ENCODE measurements at places on chromosomes 3 and 15.
A peak's percentile ranks its signal among the peaks of the same experiment; 100 is the strongest.

- DNase-seq, result no peak
Measured at GRCh38 chr3:146557745-146558144, 13.3 kb upstream of the PLSCR1 start.

- no peak for DNase-seq
Measured at GRCh38 chr3:194101592-194102432, 34.1 kb upstream of the HES1 start.

DNA sequence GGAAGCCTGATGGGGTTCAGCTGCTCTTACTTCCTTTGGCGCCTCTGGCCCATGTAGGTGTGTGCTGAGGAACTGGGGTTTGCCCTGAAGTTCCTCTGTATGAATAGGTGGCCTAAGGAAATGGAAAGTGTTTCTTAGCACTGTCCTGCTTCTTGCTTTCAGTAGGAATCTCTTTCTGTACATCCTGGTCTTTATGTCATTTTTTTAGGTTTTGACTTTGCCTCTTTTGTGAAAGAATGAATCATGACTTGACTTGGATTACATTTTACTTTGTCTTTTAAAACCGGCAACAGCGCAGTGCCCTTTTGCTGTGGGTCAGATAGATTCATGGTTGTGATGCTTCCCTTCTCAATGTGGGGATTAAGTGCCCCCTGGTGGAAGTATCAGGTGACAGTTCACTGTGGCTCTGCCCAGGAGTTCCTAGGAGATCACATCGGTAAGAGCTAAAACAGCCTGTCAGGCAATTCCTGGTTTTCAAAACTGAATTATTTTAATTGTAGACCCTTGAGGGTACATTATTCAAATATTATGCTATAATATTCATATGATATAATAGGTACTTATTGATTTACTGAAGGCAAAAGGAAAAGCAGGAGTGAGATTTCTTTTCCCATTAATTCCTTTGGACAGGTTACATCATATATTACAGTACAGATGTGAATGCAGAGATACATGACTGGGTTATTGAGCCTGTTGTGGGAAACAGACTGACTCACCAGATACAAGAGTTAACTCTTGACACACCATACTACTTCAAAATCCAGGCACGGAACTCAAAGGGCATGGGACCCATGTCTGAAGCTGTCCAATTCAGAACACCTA, 95.4 kb downstream of the HCN4 start:
- no peak for DNase-seq

- no peak for DNase-seq
Measured at GRCh38 chr3:184811034-184811433, 932 bp upstream of the VPS8 start.

DNA sequence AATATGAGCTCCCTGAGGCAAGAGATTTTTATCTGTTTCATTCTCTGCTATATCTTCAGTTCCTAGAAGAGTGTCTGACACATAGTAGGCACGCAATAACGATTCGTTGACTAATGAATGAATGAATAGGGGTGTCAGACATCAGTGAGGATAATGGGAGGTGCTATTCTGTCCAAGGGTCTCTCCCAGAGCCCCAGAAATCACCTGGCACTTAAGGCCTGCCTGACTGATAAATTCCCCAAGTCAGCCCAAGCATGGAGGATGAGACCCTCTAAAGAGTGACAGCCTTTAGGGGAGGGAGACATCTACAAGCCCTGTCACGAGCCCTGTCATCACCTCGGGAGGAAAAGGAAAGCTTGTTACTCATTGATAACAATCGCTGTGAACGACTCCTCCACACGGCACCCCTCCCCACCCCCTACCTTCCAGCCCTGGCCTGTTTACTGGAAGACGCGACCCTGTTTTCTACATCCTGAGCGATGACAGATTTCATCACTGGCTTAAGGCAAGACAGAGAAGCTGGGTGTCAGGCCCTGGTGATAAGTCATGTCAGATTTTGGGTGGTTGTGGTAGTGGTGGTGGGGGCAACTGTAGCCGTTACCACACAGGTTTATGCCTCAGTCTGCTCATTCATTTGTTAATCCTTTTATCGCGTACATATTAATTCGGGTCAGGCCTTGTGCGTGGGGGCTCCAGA, 23.1 kb downstream of the BHLHE40 start:
- no peak for DNase-seq

DNA sequence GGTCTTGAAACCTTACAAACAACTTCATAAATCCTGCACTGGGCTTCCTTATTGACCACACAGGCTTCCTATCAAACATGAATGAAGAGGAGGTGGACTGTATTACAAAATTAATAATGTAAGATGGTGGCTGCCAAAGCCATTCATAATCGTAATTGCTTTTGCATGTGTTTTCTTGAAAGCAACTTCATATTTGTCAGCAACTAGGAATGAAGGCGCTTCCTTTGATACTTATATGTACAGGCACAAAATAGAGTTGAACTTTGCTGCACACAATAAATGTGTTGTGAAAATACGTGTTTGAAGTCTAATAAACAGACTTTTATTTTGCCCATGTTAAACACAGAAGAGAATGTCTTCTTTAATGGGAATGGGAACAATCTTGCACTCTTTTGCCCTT, 72.1 kb upstream of the OXTR start:
- no peak for DNase-seq

GRCh38 chr3:117844676-117845075, 1135.1 kb downstream of the TUSC7 start:
- no peak for DNase-seq

DNA sequence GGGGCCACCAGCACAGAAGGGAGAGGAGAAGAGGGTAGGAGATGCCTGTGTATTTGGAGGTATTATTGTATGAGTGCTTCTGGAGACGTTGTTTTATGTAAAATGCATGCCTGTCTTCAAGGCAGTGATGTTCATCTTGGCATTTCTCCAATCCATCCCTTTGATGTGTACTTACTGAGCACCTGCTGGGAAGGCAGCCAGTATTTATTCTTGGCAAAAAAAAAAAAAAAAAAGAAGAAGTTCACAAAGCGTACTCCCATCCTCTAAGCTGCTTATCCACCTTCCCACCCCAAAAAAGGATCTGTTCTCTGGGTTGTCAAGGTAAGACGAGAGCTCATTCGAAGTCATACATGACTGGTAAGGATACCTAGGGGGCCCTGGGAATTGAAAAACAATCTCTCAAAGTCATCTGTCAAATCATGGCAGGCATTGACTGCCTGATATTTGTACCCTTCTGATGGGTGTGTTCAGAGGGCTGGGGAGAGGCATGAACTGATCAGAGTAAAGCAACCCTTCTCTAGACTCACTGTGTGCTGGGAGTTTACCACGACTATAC, 30.0 kb upstream of the SLC6A1 start:
- no peak for DNase-seq

- no peak for DNase-seq
Measured at GRCh38 chr3:169879845-169880575, 10.3 kb upstream of the LRRC31 start.

GRCh38 chr3:151384741-151385174, at the start of gene P2RY12:
TSS of gene P2RY12 (minus strand) at chr3:151384753. CDS start at chr3:151338845, 45,908 bp downstream.
- no peak for DNase-seq

- DNase-seq, result peak; percentile 60
Measured at GRCh38 chr15:40286061-40286532, 3.2 kb upstream of the ANKRD63 start.

GRCh38 chr3:111949712-111950111, 29.1 kb upstream of the ABHD10 start:
- DNase-seq, result no peak

GRCh38 chr3:180523040-180523439, 78.9 kb upstream of the TTC14 start:
- DNase-seq, result no peak

GRCh38 chr3:42906070-42906847, at the start of gene ZNF662:
TSS of gene ZNF662 (plus strand) at chr3:42906142. CDS start at chr3:42908115, 1,973 bp downstream.
- DNase-seq, result peak; percentile 73

- DNase-seq, result no peak
Measured at GRCh38 chr3:141348837-141349236, 19.5 kb upstream of the ZBTB38 start.

DNA sequence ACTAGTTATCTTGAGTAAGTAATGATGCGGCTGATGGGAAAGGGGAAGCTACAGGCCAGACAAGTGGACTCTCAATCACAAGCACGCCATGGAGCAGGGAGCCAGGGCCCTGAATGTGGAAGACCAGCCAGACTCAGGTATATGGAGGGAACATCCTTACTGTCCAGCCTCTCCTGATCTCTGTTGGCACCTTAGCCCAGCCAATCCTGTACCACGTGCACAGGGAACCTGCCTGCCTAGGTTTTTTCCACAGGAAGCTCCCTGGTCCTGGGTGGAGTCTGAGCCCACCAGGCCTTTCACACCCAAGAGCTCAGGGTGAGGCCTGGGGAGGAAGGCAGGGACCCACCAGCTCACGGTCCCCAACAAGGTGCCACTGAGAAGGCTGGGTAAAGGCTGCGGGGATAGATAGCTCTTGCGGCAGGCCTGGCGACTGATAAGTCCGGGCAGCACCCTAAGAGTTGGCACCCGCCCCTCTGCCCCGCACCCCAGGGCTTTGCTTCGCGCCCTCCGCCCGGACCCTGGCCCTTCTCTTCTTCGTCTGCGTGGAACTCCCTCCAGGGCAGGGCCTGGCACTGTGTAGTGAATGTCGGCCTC, 933 bp upstream of the APEH start:
- no peak for DNase-seq

GRCh38 chr3:72659188-72659587, 189.1 kb downstream of the SHQ1 start:
- no peak for DNase-seq

- DNase-seq, result no peak
Measured at GRCh38 chr3:49460188-49460890, 9.7 kb upstream of the DAG1 start.

- DNase-seq, result no peak
Measured at GRCh38 chr15:65411465-65412071, 11.2 kb downstream of the IGDCC4 start.

DNA sequence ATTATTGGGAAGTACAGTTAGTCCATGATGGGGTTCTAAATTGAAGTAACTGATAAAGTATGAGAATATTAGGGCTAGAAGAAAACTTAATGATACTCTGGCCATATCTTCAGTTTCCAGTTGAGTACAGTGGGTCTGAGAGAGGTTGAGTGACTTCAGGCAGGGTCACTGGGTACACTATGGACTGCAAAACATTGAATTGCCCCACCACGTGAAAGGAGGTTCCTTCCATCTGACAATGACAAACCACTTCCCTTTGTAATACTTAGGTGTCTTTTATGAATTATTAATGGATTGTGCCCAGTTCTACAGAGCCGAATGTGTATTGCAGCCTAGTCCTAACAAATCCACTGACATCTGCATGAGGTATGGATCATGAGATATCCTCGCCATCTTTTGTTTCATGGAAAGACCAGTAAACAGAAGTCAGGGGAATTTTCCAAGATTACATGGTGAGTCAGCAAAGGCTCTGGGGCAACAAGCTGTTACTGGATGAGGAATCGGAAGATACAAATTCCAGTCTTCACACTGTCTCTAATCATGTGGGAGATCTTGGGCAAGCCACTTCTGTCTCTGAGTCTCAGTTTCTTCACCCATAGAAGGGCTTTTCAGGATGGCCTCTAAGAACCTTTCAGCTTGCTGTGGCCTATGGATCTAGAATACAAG, 66.5 kb upstream of the BCL6 start:
- no peak for DNase-seq

DNA sequence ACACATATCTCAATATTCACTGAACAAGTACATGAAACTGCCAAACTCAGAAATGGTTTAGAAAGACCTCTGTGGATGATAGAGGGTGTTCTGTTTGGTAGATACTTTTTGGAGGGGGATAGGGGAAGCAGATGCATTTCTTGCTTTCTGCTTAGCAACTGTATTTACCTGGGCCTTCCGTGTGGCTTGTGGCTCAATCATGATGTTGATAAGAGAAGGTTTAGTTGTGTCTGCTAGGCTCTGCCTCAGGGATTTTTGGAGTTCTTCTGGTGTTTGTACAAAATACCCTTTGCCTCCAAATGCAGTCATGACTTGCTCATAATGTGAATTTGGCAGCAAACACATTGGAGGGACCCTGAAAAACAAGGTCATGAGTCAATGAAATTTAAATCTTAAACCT, 38.2 kb downstream of the HACL1 start:
- no peak for DNase-seq

DNA sequence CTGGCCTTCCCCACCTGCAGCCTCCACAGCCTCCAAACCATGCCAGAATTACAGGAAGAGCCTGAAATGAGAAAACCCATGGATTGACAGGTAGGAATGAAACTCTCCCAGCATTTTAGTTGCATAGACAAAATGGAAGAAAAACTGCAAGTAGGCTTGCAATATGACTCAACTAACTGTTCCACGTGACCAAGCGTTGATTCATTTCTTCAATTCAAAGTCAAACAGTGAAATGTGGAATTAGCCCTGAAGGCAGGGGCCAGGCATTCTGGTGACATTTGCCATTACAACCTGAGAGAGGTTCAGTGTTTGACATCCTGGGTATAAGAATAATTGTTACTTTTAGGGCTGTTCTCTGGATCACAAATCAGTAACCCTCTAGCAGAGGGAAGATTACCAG, 676.5 kb upstream of the CFAP20DC start:
- no peak for DNase-seq

- no peak for DNase-seq
Measured at GRCh38 chr15:82146990-82147461, 101.2 kb upstream of the MEX3B start.

- DNase-seq, result no peak
Measured at GRCh38 chr3:164730815-164731360, 347.4 kb downstream of the SI start.

GRCh38 chr3:4504340-4505261, 11.5 kb downstream of the ITPR1 start:
- DNase-seq, result no peak

GRCh38 chr3:6697722-6698121, 163.2 kb upstream of the GRM7 start:
- DNase-seq, result no peak

- no peak for DNase-seq
Measured at GRCh38 chr15:80870893-80871292, 91.7 kb downstream of the CEMIP start.

- DNase-seq, result no peak
Measured at GRCh38 chr3:36372534-36372935, 7.8 kb upstream of the STAC start.

GRCh38 chr3:127751163-127751621, 71.1 kb downstream of the MGLL start:
- no peak for DNase-seq

DNA sequence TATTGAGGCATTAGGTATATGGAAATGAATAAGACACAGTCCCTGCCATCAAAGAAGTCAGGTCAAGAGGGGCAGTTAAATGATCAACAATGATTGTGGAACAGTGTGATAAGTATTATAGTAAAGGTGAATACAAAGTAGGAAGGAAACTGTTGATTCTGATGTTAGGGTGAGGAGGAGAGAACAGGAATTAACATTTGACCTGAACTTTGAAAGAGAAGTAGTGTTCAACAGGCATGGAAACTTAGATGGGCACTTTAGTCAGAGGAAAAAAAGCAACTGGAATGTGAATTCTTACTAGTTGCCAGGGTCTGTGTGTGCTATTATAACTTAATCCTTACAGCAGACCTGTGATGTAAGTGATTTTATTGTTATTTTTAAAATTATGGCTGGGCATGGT, 17.6 kb downstream of the HACD3 start:
- DNase-seq, result no peak

DNA sequence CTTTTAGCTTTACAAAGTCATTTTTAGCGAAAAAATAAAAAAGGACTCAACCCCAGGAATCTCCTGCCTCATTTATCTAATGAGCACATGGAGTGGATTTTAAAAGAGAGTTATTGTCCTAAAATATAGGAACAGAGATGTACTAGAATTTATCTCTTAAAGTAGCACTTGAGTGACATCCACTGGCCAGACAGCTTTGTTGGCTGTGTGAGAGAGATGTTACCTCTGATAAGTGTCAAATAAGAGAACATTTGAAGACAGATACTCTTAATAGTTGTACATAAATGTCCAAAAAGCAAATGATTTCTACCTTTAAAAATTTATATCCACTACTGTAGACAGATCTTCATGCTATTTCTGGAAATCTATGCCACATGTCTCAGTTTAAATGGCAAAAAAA, 12.3 kb upstream of the MFSD1 start:
- no peak for DNase-seq
